ENCODE measurements at places on chromosomes 1 and 21.

DNA sequence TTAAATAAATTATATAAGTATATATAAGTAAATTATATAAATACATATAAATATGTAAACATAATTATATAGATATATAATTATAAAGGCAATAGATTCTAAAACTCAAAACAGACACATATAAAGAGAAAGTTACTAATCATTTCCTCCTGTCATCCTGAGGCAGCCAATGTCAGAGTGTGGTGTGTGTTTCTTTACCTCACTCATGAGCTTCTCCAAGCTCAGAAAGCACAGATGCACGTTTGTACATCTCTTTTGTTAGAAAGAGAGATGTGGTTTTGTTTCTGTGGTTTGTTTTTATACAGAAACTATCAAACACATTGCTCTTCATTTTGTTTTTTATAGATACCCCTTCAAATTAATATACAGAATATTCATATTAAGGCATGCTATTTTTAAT lies 594.8 kb downstream of the USP25 start:
- no peak for DNase-seq

DNA sequence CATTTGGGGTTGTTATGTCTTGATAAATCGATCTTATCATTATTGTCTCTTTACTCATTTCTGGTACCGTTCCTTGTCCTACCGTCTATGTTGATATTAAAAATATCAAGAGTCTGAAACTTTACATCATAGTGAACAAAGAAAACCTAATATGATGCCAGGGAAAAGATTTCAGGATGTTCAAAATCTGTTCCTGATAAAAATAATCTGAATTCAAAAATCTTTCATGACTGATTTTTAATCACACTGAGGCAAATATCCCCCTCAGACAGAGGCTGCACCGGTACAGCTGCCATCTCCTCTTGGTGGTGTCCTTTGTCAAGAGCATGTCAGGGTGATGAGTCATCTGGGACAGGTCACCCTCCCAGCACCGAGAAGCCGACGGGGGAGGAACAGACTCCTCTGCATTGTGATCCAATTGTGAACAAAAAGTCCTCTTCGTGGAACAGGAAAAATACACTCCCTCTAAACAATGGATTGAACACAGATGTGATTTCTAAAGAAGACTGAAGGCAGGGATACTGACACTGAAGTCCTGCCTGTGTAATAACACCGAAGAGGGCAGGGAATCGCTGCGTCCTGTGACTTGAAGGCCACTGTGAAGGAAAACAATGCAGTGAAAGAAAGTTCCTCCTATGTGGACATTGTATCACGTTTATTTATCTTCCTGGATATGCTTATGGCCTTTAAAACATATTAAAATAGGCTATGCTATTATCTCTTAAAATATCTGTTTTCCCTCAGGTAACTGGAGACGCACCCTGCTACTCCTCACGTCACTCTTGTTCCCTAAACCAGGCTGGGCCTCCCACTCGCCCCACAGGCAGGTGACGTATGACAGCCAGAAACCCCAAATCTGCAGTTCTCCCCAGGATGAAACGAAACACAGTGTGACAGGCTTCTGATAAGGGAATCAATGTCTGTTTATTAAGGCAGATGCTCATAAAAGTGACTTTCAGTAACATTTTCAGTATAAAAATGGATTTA lies 4.3 kb upstream of the SPATC1L start:
- DNase-seq: no peak

DNA sequence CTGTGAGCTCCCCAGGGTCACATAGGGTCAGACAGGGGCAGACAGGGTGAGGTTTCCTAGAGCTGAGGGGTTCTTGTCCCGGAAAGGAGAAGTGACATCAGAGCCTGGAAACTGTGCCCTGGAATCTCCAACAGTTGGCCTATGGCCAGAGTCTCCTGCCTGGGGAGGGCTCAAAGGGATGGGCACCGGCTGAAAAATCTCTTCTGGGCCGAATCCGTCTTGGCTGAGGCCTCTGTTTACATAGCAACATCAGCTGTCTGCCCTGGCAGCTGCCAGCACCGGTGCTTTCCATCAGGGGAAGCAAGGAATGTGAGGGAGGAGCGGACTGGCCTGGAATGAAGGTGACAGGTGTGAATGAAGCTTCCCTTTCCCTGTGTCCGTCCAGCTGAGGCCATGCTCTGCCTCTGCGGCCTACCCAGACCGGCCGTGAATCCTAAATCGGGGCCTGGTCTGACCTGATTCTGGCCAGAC lies 30.7 kb downstream of the VASH2 start:
- no peak for DNase-seq

- no peak for DNase-seq
Measured at GRCh38 chr1:103761896-103762295, 12.2 kb downstream of the AMY1C start.

- peak; percentile 10 for DNase-seq
Measured at GRCh38 chr1:77605246-77606026, 77.0 kb downstream of the ZZZ3 start.

- DNase-seq: no peak
Measured at GRCh38 chr1:222777977-222778376, 36.9 kb upstream of the DISP1 start.

DNA sequence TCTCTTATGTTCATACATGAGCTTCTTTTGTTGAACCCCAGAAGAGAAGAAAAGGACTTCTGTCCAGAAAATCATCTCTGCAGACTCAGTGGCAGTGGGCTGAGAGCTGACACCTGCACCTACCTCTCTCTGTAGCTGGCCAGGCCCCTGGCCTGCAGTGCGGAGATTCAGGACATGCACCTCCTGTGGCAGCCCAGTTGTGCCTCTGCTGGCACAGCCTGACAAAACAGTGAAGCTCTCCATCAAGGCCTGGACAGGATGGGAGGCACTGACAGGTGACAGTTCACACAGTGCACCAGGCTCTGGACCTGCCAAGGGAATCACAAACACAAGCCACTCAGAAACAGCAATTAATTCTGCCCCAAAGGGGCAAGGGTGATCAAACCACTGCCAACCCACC lies 88.8 kb downstream of the TGFBR3 start:
- no peak for DNase-seq

DNA sequence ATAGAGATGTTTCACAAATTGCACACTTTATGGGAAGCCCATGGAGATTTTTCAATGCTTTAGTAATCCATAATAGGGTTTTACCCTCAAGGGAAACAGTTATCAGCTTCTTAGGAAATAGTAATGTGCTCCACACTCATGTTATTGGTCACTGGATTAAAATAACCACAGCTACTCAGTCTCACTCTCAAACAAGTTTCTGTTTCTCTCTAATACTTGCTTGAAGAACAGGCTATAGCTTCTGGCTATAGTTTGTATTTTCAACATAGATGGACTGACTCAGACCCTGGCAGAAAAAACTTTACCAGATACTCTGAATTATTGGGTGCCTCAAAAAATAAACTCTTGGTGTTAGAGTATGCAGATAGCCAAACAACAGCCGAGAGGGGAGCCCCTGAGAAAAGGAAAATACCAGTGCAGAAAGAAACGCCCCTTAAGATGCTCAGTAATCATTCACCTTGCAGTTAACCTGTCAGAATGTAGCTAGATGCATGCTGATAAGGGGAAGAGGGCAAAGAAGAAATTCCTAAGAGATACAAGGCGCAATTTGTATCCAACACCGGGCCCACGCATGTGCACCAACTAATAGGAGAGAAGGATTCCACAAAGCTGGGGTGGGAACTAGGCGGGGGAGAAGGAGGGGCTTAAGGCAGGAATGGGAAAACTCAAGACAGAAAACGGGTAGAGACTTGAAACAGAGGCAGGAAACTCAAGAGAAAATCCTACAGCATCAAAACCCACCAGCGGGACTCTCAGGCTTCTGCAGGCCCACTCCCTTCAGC lies 30.4 kb upstream of the PDE4B start:
- no peak for DNase-seq

DNA sequence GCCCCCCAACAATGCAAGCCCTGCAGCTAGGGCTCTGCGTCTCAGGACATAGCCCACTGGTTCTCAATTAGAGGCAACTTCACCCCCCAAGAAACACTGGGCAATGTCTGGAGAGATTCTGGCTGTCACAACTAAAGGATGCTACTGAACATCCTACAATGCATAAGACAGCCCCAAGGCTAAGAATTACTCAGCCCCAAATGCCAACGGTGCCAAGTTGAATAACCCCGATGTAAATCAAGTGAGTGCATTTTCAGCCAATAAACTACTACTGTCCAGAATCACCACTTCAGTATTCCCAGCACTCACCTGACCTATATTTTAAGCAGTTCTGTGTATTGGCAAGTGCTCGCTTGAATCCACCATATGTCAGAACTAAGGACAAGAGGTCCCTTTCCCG lies 6.9 kb downstream of the RIPK4 start:
- DNase-seq: no peak

GRCh38 chr1:72284348-72285073 lies 2.2 kb upstream of the NEGR1 start:
- peak; percentile 62 for DNase-seq
